Activated naive CD4-positive, alpha-beta T cell treated with anti-CD3 and anti-CD28 coated beads for 36 hours (primary cell): ENCODE measurements at places on chromosomes 16 and 17. TPM values are rescaled to one million over a fixed set of nuclear protein-coding genes. Genes with fewer than 3 reads are reported as not detected.
A peak's percentile ranks its signal among the peaks of the same experiment; 100 is the strongest.

DNA sequence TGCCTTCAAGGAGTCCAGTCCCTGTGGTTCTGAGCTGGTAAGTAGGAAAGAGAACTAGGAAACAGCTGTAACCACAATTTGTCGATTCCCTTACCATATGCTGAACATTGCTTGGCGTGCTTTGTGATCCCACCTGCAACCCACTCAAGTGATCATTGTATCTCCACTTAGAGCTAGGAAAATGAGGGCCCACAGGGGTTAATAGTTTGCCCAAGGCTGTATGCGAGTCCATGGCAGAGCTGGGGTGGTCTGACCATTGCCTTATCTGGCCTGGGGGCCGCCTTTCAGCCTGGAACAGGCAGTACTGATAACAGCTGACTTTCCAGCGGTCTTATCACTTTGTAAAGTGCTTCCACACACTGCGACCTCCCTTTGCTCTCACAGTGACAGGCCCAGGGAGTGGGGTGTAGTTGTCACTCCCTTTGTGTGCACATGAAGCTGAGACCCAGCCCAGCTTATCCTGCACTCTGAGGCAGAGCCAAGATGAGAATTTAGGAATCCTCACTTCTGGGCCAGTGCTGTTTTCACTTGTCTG, 9.8 kb downstream of the MYL4 start:
- no peaks in the 10 kb centered on the region for H3K27me3 ChIP-seq
- H3K4me1 ChIP-seq, result peaks cover 30% of the 10 kb centered on the region

The KRT23 gene
- total RNA-seq, result not detected

- no peaks in the 10 kb centered on the region for H3K36me3 ChIP-seq
- H3K4me1 ChIP-seq, result no peaks in the 10 kb centered on the region
- no peak for DNase-seq
- peaks cover 14% of the 10 kb centered on the region for H3K27me3 ChIP-seq
Measured at GRCh38 chr16:22924492-22924891, 110.5 kb downstream of the HS3ST2 start.

- H3K27me3 ChIP-seq, result peaks cover 17% of the 10 kb centered on the region
- H3K27ac ChIP-seq, result no peak overlapping the region
- DNase-seq, result no peak
- H3K4me1 ChIP-seq, result no peaks in the 10 kb centered on the region
Measured at GRCh38 chr16:81785138-81785924, 6.2 kb downstream of the PLCG2 start.

DNA sequence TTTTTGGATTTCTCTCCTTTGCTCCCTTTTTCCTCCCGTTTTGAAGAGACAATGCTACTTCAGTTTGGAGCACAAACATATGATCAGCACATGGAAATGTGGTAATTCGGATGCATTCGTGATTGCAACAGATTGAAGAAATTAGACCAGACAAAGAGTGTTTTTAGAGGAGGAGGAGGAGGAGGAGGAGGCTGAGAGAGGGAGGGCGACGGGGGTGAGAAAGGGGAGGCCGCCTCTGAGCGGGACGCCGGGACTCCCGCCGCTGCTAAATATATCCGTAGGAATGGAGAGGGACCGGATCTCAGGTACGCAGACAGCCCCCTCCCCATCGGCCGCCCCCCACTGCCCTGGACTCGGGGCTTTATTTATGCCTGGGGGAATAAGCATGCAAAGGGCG, 179.3 kb downstream of the SEC14L1 start:
- H3K27me3 ChIP-seq, result no peaks in the 10 kb centered on the region
- peaks cover 44% of the 10 kb centered on the region for H3K4me1 ChIP-seq
- H3K4me3 ChIP-seq, result peak overlapping the region; percentile 95
- DNase-seq, result no peak

- no peaks in the 10 kb centered on the region for H3K27me3 ChIP-seq
- H3K27ac ChIP-seq, result no peak overlapping the region
- no peak overlapping the region for H3K4me3 ChIP-seq
- DNase-seq, result no peak
Measured at GRCh38 chr16:3696425-3697218, 20.7 kb downstream of the TRAP1 start.

- H3K4me3 ChIP-seq, result no peak overlapping the region
- H3K36me3 ChIP-seq, result peaks cover 20% of the 10 kb centered on the region
- no peak overlapping the region for H3K27ac ChIP-seq
- H3K27me3 ChIP-seq, result no peaks in the 10 kb centered on the region
- H3K4me1 ChIP-seq, result peaks cover 6% of the 10 kb centered on the region
Measured at GRCh38 chr17:559551-560431, 154.8 kb downstream of the VPS53 start.

DNA sequence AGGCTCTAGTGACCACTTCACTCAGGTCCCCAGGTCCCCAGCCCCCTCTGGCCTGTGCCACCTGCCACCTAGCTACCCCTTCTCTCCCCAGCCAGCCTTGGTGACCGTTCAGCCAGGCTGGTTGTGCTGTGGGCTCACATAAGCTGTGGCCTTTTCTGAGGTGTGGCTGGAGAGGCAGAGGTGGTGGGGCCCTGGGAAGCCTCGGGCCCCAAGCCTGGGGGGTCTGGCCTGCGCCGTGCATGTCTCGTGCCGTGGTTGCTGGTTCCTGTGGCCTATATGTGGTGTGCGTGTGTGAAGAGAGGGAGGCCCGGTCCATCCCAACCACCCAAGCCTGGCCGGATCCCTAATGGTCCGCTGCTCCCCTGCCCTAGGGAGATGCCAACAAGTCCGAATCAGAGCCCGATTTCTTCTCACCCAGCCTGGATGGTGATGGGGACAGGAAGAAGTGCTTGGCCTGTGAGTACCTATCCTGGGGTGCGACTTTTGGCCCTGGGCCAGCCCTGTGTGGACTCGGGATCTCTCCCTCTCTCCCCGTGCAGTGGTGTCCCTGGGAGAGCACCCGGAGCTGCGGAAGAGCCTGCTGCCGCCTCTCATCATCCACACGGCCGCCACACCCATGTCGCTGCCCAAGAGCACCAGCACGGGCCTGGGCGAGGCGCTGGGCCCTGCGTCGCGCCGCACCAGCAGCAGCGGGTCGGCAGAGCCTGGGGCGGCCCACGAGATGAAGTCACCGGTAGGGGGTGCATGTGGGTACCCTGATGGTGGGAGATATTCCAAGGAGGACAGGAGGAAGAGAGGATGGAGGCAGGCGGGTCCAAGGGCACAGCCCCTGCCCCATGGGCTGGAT, 35.9 kb downstream of the CACNA1G start:
- no peaks in the 10 kb centered on the region for H3K36me3 ChIP-seq
- DNase-seq, result no peak
- H3K27ac ChIP-seq, result no peak overlapping the region
- H3K4me1 ChIP-seq, result no peaks in the 10 kb centered on the region
- H3K4me3 ChIP-seq, result no peak overlapping the region

The CIITA gene
- 0.12 TPM for total RNA-seq

The STX1B gene
- 0.69 TPM for total RNA-seq

GRCh38 chr17:50920041-50920410, 53.9 kb upstream of the TOB1 start:
- no peak overlapping the region for H3K4me3 ChIP-seq
- no peaks in the 10 kb centered on the region for H3K27me3 ChIP-seq
- peaks cover 51% of the 10 kb centered on the region for H3K4me1 ChIP-seq
- no peak for DNase-seq
- no peak overlapping the region for H3K27ac ChIP-seq

- H3K4me3 ChIP-seq, result no peak overlapping the region
- no peak overlapping the region for H3K27ac ChIP-seq
- no peak for DNase-seq
- H3K4me1 ChIP-seq, result no peaks in the 10 kb centered on the region
Measured at GRCh38 chr17:13518261-13519000, 83.3 kb downstream of the HS3ST3A1 start.

DNA sequence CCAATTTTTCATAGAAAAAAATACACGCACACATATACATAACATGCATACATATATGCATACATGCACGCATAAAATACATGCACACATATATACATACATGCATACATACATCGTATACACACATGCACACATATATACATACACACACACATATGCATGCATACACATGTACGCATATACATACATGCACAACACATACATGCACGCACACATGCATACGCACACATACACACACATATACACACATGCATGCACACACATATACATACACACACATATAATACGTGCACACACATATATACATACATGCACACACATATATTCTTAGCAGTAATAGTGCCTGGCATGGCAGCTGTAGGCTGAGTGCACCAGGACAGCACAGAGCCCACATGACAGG, 24.9 kb downstream of the USP36 start:
- DNase-seq, result no peak
- no peaks in the 10 kb centered on the region for H3K27me3 ChIP-seq
- no peak overlapping the region for H3K4me3 ChIP-seq
- H3K4me1 ChIP-seq, result peaks cover 39% of the 10 kb centered on the region

DNA sequence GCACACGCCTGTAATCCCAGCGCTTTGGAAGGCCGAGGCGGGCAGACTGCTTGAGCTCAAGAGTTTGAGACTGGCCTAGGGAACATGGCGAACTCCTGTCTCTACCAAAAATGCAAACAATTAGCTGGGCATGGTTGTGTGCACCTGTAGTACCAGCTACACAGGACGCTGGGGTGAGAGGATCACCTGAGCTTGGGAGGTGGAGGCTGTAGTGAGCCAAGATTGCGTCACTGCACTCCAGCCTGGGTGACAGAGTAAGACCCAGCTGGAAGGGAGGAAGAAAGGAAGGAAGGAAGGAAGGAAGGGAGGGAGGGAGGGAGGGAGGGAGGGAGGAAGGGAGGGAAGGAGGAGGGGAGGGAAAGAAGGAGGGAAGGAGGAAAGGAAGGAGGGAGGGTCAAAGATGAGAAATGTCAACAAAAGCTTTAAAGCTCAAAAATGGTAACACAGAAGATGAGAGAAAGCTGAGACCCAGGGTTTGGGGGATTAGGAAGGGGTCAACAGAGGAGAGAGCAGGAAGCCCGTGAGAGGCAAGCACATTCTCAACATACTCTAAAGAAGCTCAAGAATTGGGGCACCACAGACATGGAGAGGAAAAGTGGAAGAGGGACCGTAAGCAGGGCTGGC, 5.0 kb upstream of the KRT19 start:
- H3K4me3 ChIP-seq, result no peak overlapping the region
- H3K36me3 ChIP-seq, result no peaks in the 10 kb centered on the region
- H3K4me1 ChIP-seq, result peaks cover 2% of the 10 kb centered on the region

DNA sequence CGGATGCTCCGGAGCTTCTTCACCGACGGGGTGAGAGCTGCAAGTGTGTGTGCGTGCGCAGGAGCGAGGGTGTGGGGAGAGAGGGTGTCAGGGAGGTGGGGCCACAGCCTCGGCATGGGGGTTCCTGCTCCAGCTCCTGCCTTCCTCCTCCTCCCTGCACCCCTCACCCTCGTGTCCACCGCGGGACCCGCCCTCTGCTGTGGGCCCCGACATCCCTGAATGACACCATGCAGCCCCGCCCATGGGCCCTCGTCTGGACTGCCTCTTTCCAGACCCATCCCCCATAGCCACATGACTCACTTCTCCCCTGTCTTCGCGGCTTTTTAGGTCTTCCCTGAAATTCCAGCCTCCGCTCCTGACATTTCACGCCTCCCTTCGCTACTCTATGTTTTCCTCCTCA, 41.6 kb downstream of the ARHGAP23 start:
- no peak overlapping the region for H3K4me3 ChIP-seq
- no peaks in the 10 kb centered on the region for H3K27me3 ChIP-seq
- H3K36me3 ChIP-seq, result no peaks in the 10 kb centered on the region
- DNase-seq, result no peak

DNA sequence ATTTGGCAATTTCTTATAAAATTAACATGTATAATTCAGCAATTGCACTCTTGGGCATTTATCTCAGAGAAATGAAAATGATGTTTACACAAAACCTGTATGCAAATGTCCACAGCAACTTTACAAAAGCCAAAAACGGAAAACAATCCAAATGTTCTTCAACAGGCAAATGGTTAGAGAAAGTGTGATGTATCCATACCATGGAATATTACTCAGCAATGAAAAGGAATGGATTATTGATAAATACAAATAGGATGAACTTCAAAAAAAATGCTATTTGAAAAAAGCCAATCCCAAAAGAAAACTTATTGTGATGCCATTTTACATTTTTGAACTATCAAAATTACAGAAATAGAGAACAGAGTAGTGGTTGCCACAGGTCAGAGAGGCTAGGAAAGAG, 37.2 kb upstream of the ABCA10 start:
- DNase-seq, result no peak
- no peak overlapping the region for H3K27ac ChIP-seq
- no peak overlapping the region for H3K4me3 ChIP-seq
- H3K36me3 ChIP-seq, result peaks cover 18% of the 10 kb centered on the region

The RNF43 gene
- total RNA-seq, result 0.91 TPM

GRCh38 chr16:3022684-3023414, 893 bp downstream of the HCFC1R1 start:
- peaks cover 51% of the 10 kb centered on the region for H3K4me1 ChIP-seq
- DNase-seq, result peak; percentile 37
- H3K36me3 ChIP-seq, result peaks cover 11% of the 10 kb centered on the region
- peak overlapping the region; percentile 98 for H3K27ac ChIP-seq

The ASPA gene
- total RNA-seq, result 0.29 TPM

DNA sequence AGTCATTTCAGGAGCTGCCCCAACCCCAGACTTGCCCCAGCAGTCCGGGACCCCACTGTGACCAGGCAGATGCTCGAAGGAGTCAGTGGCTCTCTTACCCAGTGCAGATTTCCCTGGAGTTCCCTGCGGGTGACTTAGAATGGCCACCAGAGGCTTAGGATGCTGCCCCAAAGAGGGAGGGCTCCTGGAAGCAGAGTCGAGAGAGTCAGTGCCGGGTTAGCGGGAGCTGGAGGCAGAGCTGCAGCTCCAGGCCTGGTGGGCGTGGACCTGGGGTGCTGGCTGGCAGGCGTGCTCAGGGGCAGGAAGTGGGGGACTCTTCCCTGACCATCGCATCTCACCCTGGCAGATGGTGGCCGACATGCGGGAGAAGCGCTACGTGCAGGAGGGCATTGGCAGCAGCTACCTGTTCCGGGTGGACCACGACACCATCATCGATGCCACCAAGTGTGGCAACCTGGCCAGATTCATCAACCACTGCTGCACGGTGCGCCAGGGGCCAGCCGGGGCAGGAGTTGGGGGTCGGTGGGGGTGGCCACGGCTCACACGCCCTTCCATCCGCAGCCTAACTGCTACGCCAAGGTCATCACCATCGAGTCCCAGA, 1.6 kb upstream of the HSD3B7 start:
- no peak for DNase-seq
- no peaks in the 10 kb centered on the region for H3K4me1 ChIP-seq
- H3K27ac ChIP-seq, result no peak overlapping the region
- peaks cover 12% of the 10 kb centered on the region for H3K36me3 ChIP-seq

- no peak overlapping the region for H3K4me3 ChIP-seq
- H3K27me3 ChIP-seq, result no peaks in the 10 kb centered on the region
- no peak overlapping the region for H3K27ac ChIP-seq
- no peak for DNase-seq
- H3K36me3 ChIP-seq, result peaks cover 3% of the 10 kb centered on the region
- no peaks in the 10 kb centered on the region for H3K4me1 ChIP-seq
Measured at GRCh38 chr17:27647765-27648164, 16.8 kb downstream of the LGALS9 start.
